ENCODE measurements at places on chromosomes 7 and 10. TPM values are rescaled to one million over a fixed set of nuclear protein-coding genes. Genes with fewer than 3 reads are reported as not detected.

The ATP6V0A4 gene
- not detected for total RNA-seq

The CYP2C9 gene
- total RNA-seq: not detected

The PCDH15 gene
- total RNA-seq: not detected

The IDI2 gene
- total RNA-seq: not detected

The ATG9B gene
- not detected for total RNA-seq

The H2BK1 gene
- not detected for total RNA-seq

The NODAL gene
- not detected for total RNA-seq

The TET1 gene
- 3.4 TPM for total RNA-seq

The FEZF1 gene
- not detected for total RNA-seq

The SEC31B gene
- total RNA-seq: 2.7 TPM

The SPDYE5 gene
- total RNA-seq: not detected

The PRSS2 gene
- total RNA-seq: not detected

The PRTFDC1 gene
- 63.4 TPM for total RNA-seq

The FRAT1 gene
- total RNA-seq: 1.7 TPM

The CALML3 gene
- not detected for total RNA-seq

The LIPN gene
- total RNA-seq: not detected
